ENCODE measurements at places on chromosomes 12 and 14. TPM values are rescaled to one million over a fixed set of nuclear protein-coding genes. Genes with fewer than 3 reads are reported as not detected.

RARG gene
- 6.4 TPM for polyA plus RNA-seq

GRCh38 chr14:97848317-97848980 is 1051.3 kb downstream of the VRK1 start:
- DNase-seq: no peak

GRCh38 chr14:97705976-97706375 is 908.8 kb downstream of the VRK1 start:
- DNase-seq: no peak

- no peak for DNase-seq
Measured at GRCh38 chr12:38538319-38538718, 221.7 kb downstream of the ALG10B start.

DNA sequence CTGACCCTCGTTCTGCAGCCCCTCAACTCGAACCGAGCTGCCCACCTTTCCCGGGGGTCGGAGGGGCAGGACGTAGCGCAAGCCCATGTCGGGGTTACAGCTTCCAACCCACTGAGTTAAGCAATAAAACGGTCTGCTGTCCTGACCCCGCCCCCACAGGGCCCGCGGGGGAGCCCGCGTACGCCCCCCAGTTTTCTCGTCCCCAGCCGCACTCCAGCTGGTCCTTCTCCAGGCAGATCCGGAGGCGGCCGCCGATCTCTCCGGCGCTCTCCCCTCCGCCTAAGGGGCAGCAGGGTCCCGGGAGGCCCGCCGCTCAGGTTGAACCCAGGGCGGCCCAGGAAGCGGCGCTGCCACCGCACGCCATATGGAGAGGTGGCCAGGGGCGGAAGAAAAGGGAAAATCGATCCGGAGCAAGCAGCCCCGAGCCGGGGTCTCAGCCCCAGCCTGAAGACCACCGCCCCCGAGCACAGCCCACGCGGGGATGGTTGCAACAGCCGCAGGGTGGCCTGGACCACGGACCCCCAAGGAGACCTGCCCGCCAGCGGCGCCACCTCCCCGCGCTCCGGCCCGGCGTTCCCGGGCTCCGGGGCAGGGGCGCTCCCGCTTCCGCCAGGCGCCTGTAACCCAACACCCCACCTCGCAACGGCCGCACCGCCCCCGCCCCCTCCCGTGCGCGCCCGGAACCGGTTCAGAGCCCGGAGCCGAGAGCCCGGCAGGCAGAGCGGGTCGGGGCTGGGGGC is 760 bp downstream of the ACTN1 start:
- peak; percentile 55 for DNase-seq

GRCh38 chr14:92993302-92993701 is 70.4 kb downstream of the CHGA start:
- DNase-seq: no peak

- DNase-seq: no peak
Measured at GRCh38 chr12:109732321-109733305, 19.0 kb downstream of the FAM222A start.

DNA sequence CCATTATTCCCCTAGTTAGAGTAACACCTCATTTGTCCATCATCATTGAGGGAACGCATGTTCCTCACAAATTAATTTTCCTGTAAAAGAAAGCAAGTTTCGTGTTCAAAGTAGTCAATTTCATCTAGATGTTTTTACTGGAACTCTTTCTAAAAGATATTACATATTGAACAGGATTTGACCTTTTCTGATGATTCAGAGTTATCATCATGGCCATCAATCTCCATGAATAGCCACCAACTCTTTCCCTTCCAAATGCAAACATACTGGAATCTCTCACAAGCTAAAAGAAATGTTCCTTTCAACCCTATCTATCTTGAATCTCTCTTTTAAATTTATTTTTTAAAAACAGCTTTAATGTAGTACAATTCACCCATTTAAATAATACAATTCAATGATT is 263.1 kb upstream of the FAR2 start:
- DNase-seq: no peak

SIX1 gene
- not detected for polyA plus RNA-seq

KRT75 gene
- not detected for polyA plus RNA-seq

Data from naive thymus-derived CD4-positive, alpha-beta T cell (primary cell).